ENCODE measurements at places on chromosomes 11 and 22. TPM values are rescaled to one million over a fixed set of nuclear protein-coding genes. Genes with fewer than 3 reads are reported as not detected.

- no peak for DNase-seq
These were observed 18.2 kb upstream of the ARRB1 start for GRCh38 chr11:75369560-75370255.

GRCh38 chr11:46560300-46560991 lies 33.4 kb downstream of the AMBRA1 start:
- peak; percentile 59 for DNase-seq

Gene OAF
- total RNA-seq: 39.4 TPM

DNA sequence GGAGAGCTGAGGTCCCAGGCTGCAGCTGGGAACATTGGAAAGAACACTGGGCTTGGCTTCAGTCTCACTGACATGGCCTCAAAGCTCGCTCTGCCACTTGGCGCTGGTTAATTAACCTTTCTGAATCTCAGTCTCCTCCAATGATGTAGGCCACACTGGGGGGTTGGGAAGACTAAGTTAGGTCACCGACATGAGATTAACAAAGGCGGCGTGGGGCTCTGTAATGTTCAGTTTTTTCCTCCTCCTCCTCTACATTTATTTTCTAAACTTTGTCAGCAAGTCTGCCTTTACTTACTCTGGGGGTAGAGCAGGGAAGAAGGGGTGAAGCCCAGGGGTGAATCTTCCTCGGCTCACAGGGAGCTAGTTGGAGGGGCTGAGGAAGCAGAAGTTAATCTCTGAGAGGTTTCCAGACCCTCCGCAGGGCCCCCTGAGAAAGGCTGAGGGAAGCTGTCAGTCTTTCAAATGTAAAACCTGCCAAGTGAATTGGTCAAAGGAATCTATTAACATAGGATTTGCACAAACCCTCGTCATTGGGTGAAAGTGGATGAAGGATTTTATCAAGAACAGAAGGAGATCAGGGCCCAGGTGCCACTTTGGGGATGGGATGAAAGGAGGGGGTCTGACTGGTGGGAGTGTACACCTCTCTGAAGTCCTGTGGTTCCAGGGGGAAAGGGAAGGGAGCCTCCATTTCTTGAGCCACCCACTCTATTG lies 32.1 kb upstream of the TENM4 start:
- DNase-seq: no peak

Gene ACR
- not detected for total RNA-seq

DNA sequence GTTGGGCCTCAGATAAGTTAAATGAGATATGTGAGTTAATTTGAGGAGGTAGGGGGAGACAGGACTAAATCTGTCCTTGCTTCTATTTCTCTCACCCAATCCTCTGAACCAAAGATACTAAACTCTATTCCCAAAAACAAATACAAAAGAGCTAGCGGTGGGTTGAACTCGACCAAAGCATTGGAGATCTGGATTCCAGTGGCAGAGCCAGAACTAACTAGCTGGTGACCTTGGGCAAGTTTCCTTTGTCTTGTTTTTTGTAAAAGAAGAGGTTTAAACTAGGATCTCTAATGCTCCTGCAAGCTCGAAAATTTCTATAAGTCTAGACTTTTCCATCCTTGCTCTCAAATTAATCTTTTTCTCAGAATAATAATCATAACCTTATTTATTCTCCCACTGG lies 1.5 kb downstream of the ME3 start:
- DNase-seq: no peak

GRCh38 chr11:43770173-43770572 lies 89.6 kb downstream of the HSD17B12 start:
- DNase-seq: no peak

Gene SMTNL1
- total RNA-seq: not detected

DNA sequence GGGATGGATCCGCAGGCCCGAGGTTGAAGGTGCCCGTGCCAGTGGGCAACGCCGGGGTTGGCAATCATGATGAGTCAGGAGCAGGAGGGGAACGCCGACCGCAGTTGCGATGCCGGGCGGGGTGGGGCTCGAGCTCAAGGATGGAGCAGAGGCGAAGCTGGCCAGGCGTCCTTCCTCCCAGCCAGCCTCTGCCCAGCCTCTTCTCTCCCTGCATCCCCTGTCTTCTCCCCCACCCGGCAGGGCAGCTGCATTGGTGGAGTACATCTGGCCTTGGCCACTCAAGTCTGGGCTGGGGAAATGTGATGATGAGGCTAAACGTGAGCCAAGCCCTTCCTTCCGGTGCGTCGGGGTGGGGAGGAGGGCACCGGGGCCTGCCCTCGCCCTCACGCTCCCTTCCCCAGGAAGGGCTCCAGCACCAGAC lies 3.9 kb downstream of the IFITM10 start:
- no peak for DNase-seq

- no peak for DNase-seq
These were observed 12.2 kb downstream of the MPPED2 start for GRCh38 chr11:30573951-30574350.

DNA sequence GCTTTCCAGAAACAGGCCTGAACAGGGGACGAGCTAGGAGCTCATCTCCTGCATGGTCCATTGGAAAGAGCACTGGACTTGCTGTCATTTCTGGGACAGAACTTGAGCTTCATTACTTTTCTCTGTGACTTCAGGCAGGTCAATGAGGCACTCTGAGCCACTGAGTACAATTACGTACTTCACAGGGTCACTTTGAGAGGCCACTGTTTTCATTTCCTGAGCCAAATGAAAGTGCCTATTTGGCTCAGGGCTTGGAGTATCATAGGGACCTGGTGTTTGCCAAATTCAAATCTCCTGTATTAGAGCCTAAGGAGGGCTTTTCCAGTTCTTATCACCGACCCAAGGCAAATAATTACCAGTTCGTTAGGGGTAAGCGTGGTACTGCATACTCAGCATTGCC lies 319.3 kb downstream of the CADM1 start:
- DNase-seq: no peak

DNA sequence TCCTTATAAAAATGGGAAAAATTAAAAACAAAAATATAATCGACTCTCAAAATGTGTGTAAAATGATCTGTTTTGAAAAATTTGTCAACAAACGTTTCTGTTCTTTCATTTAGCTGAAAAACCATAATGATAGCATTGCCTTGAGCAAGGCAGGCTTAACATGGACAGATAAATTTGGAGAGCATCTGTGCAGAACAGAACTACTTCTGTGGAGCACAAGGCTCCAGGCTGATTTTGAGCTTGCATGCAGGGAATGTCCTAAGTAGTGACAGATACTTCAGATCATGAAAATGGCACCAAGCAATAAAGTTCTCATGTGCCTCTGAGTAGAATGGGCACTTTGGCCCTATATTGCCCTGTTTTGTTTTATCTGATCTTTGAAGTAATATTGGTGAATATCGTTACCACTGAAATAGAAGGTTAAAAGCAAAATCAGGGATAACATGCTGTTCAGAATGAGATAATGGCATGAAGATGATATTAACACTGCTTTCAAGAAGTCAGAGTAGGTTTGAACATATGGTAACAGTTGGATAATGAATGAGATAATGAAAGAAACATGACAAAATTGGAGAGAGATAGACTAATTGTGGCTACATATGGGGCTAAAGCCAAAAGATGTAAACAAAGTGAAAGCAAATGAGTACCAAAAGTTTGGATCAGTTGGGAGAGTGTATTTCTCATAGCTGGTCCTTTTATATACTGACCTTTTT lies 730.5 kb upstream of the CCDC179 start:
- DNase-seq: no peak

- DNase-seq: peak; percentile 75
These were observed 12.6 kb downstream of the CHST1 start for GRCh38 chr11:45652781-45653180.

DNA sequence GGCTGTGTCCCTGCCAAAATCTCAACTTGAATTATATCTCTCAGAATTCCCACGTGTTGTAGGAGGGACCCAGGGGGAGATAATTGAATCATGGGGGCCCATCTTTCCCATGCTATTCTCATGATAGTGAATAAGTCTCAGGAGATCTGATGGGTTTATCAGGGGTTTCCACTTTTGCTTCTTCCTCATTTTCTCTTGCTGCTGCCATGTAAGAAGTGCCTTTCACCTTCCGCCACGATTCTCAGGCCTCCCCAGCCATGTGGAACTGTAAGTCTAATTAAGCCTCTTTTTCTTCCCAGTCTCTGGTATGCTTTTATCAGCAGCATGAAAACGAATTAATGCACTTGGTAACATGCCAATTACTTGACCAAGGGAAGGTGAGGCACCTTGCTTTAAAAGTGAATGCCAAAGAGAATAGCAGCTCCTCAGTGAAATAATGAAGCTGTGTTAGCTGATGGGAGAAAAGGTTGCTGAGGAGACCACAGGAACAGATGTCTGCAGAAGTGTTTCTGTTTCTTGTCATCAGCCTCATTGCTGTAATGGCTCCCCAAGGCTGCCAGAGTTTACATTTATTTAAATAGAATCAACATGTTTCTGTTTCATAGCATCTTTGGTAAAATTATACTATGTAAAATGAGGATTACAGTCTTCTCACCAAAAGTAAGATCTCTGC lies 89.0 kb upstream of the CD44 start:
- no peak for DNase-seq
